ENCODE measurements at places on chromosomes 11 and 22.

- no peak for DNase-seq
These were observed 32.1 kb downstream of the ARHGEF17 start for GRCh38 chr11:73340164-73340563.

- no peak for DNase-seq
These were observed 3.9 kb downstream of the FRMD8 start for GRCh38 chr11:65390099-65390941.

DNA sequence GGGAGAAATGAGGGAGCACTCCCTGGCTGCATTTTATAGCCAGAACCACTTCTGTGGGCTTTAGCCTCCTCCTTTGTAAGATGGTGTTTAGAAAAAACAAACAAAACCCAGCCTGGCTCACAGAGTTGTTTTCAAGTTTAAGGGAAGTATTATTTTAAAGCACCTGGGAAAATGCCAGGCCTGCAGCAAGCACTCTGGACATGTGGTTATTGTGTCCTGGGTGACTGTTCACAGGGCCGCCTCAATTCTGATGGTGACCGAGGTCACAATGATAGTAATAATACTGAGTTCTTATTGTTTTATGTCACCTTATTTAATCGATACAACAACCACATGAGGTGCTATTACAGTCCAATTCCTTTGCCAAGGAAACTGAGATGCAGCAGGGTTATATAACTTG is 20.7 kb upstream of the SLC22A12 start:
- DNase-seq: no peak

DNA sequence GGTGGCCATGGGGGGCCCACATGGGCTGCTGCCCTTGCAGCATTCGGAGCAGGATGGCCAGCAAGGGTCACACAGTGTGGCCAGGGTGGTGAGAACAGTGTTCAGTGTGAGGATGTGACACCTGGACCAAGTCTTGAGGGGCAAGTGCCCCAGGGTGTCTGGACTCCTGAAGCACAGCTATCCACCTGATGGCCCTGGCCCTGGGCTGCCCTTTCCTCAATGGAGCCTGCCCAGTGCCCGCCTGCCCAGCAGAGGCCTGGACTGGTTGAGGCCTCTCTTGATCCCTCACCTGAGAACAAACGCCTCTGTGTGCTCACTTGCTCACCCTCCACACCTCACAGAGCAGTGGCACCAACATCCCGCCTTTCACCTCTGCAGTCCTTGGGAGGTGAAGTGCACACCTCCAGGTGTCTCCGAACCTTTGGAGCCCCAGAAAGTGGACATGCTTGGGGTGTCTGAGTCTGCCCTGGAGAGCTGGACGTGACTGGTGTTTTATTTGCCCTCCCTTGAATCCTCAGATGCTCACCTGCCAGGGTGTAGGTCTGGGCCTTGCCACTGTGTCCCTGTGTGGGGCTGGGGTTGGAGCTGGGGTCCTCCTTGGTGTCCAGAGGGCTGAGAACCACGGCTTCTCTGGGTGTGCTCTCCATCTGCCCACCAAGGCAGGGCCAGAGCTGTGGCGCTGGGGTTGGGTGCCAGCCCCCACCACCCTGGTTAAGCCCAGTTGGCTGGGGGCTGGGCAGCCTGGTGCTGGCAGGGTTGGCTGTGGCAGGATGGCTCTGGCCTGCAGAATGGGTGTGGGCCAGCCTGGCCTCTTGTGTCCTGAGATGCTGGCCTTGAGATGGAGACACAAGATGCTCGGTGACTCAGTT is 3.8 kb upstream of the MUC2 start:
- DNase-seq: no peak

- no peak for DNase-seq
These were observed 6.9 kb downstream of the AP5B1 start for GRCh38 chr11:65773784-65774411.

DNA sequence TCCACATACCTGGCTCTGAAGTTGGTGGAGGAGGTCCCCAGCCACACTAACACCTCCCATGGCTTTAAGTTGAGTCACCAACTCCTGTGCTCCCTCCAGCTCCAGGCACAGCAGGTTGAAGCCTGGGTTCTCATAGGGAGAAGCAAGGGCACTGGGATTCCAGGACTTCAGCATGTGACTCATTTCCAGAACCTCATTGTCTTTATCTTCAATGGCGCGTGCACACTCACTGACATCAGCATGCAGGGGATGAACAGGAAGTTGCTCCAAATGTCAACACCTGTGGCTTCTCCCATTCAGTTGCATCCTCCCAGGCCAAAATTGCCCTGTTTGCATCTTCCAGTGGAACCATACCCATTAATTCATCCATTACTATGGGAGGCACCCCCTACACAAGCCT is 5.8 kb upstream of the UBQLNL start:
- no peak for DNase-seq

DNA sequence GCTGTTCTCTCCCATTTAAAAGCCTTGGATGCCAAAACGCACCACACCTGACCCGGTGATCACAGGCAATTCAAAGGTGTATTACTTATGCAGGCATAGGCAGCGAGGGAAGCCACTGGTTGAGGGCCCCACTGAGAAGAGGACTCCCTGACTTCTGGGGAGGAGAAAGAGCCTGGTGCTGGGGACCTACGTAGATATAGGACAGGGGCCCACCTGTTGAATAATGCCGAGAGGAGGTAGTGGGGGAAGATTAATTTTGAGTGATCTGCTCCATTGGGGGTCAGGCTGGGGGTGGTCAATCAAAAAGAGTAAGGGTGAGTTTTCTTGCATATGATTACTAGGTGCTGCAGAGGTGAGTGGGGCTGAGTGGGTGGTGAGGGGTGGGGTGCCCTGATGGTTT is 7.8 kb downstream of the LMO2 start:
- no peak for DNase-seq

GRCh38 chr11:110148775-110149744 is 55.9 kb downstream of the ZC3H12C start:
- no peak for DNase-seq

- no peak for DNase-seq
These were observed 63.0 kb downstream of the PPFIBP2 start for GRCh38 chr11:7576726-7577290.

DNA sequence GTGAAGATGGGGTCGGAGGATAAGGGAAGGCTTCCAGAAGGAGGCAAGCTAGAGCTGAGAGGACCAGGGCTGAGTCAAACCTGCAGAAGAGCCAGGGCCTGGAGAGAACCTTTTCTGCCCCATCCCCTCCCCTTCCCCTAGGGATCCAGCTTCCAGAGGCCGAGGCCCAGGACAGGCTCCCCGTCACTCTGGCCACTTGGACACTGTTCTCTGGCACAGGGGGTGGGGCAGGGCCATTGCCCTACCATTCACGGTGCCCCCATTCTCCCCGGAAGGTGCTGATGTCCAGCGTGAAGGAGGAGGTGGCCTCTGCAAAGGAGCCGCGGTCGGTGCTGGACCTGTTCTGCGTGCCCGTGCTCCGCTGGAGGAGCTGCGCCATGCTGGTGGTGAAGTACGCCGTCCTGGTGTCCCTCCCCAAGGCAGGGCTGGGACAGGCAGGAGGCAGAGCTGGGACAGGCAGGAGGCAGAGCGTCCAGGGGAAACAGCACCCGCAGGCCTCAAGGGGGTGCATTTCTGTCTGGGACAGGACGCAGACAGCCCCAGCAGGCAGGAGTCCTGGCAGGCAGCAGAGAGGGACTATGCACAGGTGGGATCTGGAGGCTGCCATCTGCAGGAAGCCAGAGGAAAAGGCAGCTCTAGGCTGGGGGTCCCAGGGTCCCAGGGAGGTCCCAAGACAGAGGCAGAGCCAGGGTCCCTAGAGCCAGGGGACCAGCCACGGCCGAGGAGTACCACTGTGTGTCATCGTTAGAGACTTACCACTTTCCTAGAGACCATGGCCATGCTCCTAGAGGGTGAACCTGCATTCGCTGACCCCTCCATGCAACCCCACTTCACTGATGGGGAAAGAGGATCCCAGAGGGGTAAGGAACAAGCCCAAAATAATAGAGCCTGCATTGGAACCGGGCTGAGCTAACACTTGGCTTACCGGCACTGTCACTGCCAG is 25.8 kb upstream of the SLC22A12 start:
- DNase-seq: no peak

DNA sequence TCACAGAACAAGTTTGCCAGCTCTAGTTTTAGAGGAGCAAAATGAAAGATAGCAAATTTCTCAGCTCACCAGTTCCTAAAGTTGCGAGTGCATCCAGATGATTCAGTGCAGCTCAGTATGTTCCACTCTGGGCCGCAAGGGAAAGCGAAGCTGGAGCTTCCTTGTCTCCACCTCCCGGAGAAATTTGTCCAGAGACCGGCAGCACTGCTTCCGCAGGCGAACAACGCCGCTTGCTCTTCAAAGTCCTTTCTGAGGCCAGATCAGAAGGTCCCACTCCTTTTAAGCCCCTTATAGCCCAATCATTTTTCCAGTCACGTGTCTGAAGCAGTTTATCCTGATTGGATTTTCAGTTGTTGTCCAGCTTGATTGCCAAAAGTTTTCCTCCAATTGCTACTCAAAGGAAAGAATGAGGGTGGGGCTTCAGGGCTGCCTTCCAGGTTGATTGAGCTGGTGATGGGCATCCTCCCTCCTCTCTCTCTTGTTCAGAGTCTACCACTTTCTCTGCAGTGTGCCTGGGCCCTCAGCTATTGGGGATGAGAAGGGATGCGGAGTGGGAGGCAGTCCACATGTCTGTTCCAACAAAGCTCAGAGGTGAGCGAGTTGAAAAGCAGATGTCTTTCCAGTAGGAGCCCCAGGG is at the start of gene ZNF280A:
TSS of gene ZNF280A (minus strand) at position 251 of the 637 bp plus-strand sequence. CDS start 4,640 bp downstream, outside the sequence.
- DNase-seq: no peak

- no peak for DNase-seq
These were observed 154.4 kb downstream of the NAV2 start for GRCh38 chr11:19867064-19867463.

DNA sequence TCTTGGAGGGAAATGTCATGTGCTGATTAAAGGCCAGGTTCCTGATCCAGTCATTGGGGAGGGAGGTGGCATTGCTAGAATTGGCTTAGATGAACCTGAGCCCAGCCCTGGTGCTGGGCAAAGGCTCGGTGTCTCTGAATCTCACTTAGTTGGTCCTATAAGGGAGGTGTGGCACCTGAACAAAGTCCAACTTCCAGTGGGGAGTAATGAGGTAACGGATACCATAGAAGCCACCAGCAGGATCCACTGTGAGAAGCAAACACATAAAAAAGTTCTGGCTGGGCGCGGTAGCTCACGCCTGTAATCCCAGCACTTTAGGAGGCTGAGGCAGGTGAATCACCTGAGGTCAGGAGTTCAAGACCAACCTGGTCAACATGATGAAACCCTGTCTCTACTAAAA is 26.6 kb downstream of the PRDM11 start:
- no peak for DNase-seq

- no peak for DNase-seq
These were observed 1.6 kb downstream of the KIAA0930 start for GRCh38 chr22:45238957-45239680.

All from NCI-H1048 (cell line).